ENCODE measurements at places on chromosomes 3 and 15.

- no peak for DNase-seq
Observed at GRCh38 chr3:186038360-186038759, 70.5 kb downstream of the ETV5 start.

GRCh38 chr3:43345877-43346276 is 59.5 kb downstream of the SNRK start:
- no peak for DNase-seq

- no peak for DNase-seq
Observed at GRCh38 chr3:177491296-177492032, 294.2 kb upstream of the TBL1XR1 start.

- DNase-seq, result no peak
Observed at GRCh38 chr15:62474771-62475124, 309.7 kb upstream of the C2CD4B start.

DNA sequence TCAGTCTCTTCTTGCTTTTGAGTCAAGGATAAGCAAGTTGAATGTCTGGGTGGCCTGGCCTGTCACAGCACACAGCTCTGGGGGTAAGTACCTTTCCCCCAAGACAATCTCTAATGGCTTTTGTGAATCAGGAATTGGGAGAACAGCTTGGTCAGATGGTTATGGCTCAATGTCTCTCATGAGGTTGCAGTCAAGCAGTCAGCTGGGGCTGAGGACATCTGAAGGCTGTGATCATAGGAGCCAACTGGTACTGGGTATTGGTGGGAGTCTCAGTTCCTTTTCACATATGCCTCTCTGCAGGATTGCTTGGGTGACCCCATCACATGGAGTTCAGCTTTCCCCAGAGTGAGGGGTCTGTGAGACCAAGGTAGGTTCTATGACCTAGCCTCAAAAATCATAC is 33.0 kb upstream of the TMEM158 start:
- no peak for DNase-seq

GRCh38 chr15:58476525-58477162 is 44.9 kb downstream of the LIPC start:
- no peak for DNase-seq

- DNase-seq, result no peak
Observed at GRCh38 chr3:190399677-190400076, 11.7 kb downstream of the CLDN16 start.

DNA sequence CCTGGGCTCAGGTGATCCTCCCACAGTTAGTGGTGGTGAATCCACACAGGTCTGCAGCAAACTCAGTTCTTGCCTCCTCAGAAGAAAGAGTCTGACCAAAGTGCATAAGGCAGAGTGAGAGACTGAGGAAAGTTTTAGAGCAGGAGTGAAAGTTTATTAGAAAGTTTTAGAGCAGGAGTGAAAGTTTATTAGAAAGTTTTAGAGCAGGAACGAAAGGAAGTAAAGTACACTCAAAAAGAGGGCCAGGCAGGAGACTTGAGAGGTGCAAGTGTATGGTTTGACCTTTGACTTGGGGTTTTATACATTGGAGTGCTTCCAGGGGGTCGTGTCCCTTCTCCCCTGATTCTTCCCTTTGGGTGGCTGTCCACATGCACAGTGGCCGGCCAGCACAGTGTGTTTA is 84.2 kb downstream of the LSM3 start:
- DNase-seq, result no peak

Measured in Right ventricle myocardium superior (tissue), 1 donor.